ENCODE measurements at places on chromosomes 12 and 14.
A peak's percentile ranks its signal among the peaks of the same experiment; 100 is the strongest.

DNA sequence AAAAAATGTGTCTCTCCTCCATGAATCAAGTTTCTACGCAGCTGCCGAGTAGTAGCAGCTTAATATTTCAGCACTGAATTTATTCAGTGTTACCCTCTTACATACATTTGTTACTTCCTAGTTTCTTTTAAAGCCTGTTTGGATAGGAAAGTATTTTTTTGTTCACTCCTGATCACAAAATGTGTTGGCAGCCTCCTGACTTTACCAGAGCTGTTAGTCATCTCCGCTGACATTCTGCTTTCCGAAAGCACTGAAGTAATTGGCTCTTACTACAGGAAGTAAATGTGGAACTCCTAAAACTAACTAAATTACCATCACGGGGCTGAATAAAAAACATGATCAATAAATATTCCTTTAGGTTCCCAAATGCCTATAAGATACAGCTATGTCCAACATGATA, 225.5 kb downstream of the EPS8 start:
- no peak for DNase-seq

DNA sequence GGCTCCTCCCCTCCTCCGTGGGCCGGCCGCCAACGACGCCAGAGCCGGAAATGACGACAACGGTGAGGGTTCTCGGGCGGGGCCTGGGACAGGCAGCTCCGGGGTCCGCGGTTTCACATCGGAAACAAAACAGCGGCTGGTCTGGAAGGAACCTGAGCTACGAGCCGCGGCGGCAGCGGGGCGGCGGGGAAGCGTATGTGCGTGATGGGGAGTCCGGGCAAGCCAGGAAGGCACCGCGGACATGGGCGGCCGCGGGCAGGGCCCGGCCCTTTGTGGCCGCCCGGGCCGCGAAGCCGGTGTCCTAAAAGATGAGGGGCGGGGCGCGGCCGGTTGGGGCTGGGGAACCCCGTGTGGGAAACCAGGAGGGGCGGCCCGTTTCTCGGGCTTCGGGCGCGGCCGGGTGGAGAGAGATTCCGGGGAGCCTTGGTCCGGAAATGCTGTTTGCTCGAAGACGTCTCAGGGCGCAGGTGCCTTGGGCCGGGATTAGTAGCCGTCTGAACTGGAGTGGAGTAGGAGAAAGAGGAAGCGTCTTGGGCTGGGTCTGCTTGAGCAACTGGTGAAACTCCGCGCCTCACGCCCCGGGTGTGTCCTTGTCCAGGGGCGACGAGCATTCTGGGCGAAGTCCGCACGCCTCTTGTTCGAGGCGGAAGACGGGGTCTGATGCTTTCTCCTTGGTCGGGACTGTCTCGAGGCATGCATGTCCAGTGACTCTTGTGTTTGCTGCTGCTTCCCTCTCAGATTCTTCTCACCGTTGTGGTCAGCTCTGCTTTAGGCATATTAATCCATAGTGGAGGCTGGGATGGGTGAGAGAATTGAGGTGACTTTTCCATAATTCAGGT, at the start of gene PSEN1:
Gene PSEN1, plus strand, starts transcription at position 121 of the 839 bp plus-strand sequence. CDS start 11,513 bp downstream, outside the sequence.
- peak; percentile 80 for DNase-seq

DNA sequence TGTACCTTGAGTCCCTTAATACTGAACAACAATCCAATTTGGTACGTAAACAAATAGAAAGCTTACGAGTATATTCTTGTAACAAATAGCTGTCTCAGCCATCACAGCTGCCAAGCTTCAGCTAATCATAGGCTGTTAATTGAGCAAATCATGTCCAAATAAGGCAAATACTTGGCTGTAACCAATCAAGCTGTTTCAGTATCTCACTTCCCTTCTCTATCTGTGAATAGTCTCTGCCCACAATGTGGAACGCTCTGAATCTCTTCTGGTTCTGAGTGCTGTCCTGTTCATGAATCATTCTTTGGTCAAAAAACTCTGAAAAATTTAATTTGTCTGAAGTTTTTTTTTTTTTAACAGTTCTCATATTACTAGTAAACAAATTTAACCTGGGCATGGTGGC, 5.8 kb upstream of the NEMF start:
- DNase-seq = no peak

DNA sequence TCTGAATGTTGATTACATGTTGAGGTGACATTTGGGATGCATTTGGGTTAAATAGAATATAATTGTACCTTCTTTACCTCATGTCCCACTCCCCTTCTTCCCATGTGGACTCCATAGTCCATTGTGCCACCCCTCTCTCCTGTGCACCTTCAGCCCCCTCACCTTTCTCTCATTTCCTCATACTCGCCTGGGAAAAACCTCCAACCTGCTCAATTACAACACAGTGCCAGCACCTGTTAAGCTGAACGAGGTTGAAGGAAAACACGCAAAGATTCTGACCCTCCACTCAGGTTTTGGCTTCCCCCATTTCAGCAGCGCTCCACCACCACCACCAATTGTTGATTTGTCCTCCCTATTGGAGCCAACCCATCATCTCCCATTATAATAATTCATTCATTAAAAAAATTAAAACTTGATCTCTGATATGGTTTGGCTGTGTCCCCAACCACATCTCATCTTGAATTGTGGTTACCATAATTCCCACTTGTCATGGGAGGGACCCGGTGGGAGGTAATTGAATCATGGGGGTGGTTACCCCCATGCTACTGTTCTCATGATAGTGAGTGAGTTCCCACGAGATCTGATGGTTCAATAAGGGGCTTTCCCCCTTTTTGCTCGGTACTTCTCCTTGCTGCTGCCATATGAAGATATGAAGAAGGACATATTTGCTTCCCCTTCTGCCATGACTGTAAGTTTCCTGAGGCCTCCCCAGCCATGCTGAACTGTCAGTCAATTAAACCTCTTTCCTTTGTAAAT, 33.7 kb upstream of the PPP2R5C start:
- DNase-seq = no peak

DNA sequence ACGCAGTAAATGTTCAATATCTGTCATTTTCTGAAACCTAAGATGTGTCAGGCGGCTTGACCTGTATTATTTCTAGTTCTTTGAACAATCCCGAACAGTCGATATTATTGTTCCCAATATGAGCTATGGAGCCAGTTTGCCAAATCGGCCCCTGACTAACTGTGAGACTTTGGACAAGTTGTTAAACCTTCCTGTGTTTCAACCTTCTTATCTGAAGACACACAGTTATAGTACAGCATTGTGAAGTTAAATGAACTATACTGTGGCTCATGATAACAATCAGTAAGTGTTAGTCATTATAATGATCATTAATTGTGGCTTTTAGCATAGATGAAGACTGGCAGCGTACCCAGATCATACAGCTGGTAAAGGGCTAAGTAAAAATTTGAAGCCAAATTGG, 23.4 kb downstream of the DDX47 start:
- no peak for DNase-seq

GRCh38 chr12:101110866-101111265, 99.2 kb downstream of the SLC5A8 start:
- DNase-seq = no peak

DNA sequence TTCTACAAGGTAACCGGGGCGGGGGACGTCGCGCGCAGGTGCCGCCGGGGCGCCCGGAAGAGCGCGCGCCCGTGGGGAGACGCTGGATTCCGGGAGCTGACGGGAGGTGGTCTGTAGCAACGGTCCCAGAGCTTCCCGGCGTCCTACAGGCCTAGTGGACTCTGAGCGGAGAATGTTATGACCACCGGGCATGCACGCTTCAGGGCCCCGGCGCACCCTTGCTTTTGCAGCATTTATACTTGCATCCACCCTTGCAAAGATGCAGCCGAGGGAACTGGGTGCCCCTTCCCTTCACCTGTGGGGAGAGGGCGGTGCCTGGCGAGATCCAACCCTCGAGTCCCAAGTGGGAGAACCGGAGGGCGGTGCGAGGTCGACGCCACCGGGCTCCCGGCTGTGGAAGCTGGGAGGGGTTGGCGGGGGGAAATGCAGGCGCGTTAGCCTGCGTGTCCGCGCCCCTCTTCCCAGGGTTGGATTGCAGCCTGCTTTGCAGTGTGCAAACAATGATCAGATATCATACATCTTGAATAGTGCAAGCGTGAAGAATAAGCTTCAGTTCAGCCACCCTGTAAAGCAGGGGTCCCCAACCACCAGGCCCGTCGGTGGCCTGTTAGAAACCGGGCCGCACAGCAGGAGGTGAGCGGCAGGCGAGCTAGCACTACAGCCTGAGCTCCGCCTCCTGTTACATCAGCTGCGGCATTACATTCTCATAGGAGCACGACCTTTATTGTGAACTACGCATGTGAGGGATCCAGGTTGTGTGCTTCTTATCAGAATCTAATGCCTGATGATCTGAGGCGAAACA, 576 bp downstream of the ERP29 start:
- peak; percentile 44 for DNase-seq

- no peak for DNase-seq
These were observed 26.2 kb downstream of the WNK1 start for GRCh38 chr12:778615-779014.

GRCh38 chr14:69698572-69698971, 68.4 kb upstream of the SRSF5 start:
- no peak for DNase-seq

DNA sequence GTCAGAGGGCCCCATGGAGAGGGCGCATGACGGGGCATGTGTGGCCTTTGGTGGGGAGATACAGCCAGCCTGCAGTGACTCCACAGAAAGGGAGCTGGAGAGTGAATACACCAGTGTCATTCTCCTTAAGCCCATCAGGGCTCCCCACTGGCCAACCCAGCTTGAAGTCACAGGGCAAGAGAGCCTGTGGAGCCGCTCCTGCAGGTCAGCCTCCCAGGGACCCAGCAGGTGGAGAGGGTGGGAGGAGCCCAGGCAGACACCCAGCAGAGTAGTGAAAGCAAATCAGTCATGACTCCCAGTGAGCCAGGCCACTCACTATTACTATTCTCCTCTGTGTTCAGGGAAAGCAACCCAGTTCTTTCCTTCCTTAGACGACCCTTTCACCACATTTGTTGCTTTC, 110.0 kb upstream of the CPM start:
- DNase-seq = no peak

GRCh38 chr12:102480406-102480805, at the start of gene IGF1:
Gene IGF1 (minus strand): TSS chr12:102480563. CDS start chr12:102480381, 182 bp downstream.
- no peak for DNase-seq

GRCh38 chr12:104011253-104011652, 38.7 kb downstream of the GLT8D2 start:
- DNase-seq = peak; percentile 42

DNA sequence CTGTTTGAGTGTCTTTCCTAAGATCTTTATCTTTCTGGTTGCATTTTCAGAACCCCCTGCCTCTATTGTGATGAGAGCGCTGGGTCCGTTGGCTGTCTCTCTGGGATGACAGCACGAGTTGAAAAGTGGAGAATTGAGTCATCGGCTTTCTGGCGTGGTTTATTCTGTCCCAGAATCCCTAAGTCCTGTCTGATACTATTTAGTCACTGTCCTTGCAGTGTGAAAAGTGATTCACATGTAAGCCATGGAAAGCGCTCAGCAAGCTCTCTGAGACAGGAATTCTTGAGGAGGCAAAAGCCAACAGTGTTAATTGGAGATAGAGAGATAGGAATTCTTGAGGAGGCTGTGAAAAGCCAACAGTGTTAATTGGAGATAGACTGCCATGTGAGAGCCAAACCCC, 121.7 kb downstream of the CHST11 start:
- DNase-seq = peak; percentile 65

DNA sequence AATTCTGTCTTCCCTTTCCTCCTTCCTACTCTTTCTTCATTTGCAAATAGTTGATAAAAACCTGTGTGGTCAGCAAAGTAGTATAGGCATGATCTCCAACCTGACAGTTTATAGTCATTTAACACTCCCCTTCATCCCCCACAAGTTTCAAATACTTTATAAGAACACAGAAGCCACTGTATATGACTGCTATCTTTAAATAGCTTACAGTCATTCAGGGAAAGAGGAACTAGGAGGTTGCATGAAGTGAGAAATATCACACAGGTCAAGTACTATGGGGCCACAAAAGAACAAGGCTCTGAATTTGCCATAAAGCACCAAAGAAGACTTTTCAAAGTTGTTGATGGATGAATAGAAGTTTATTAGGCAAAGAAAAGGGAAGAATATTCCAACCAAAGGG, 431.3 kb downstream of the NPAS3 start:
- no peak for DNase-seq

DNA sequence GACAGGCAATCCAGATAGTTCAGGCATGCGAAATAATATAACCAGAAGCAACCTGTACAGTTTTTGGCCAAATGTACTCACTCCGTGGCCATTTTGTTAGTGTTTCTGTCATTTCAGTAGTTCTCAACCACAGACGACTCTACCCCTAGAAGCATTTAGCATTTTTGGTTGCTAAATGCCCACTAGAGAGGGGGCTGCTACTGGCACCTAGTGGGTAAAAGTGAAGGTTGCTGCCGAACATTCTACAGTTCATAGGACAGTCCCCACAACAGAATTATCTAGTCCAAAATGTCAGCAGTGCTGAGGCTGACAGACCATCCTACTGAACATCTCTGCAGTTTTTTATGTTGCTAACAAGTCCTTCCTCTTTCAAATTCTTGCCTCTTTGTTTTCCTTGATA, 107.4 kb downstream of the TSHR start:
- DNase-seq = no peak

DNA sequence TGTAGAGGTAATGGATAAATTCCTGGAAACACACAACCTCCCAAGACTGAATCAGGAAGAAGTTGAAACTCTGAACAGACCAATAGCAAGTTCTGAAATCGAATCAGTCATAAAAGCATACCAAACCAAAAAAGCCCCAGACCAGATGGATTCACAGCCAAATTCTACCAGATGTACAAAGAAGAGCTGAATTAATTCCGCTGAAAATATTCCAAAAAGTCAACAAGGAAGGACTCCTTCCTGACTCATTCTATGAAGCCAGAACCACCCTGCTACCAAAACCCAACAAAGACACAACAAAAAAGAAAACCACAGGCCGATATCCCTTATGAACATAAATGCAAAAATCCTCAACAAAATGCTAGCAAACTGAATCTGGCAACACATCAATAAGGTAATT, 81.5 kb downstream of the SLC38A4 start:
- peak; percentile 17 for DNase-seq

- peak; percentile 28 for DNase-seq
These were observed at the start of gene VASH1 for GRCh38 chr14:76761136-76761959. Gene VASH1 (plus strand): TSS chr14:76761468. CDS start chr14:76762822, 1,354 bp downstream.

GRCh38 chr14:87073880-87074570, 919.0 kb downstream of the GALC start:
- DNase-seq = no peak

All from GM04504 (cell line).